ENCODE measurements at places on chromosomes 11 and 22. TPM values are rescaled to one million over a fixed set of nuclear protein-coding genes. Genes with fewer than 3 reads are reported as not detected.

The PHETA2 gene
- 0.05 TPM for total RNA-seq

DNA sequence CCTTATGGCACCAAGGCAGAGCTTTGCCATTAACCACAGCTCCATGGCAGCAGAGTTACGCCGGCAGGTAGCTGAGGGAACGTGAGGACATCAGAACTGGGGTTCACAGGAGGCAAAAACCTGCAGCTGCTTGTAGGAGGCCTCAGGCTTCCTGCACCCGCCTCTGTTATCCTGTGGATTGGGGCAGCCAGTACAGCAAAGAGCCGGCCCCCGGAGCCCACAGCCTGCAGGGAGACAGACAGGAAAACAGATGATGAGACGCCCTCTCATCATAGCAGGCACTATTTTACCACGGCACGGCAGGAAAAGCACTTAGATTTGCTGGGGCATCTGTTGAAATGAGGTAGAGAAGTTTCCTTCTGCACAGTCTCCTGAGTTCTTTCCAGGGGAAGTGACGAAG is 870.3 kb downstream of the TBC1D22A start:
- H3K36me3 ChIP-seq, result peaks cover 26% of the 10 kb centered on the region
- H3K27ac ChIP-seq, result no peak overlapping the region
- no peak for DNase-seq
- H3K4me1 ChIP-seq, result no peaks in the 10 kb centered on the region

The UPK2 gene
- not detected for total RNA-seq

The TPBGL gene
- not detected for total RNA-seq

The METTL15 gene
- total RNA-seq, result 16.0 TPM

GRCh38 chr22:17120281-17120680 is 879 bp downstream of the TMEM121B start:
- no peaks in the 10 kb centered on the region for H3K27me3 ChIP-seq
- no peaks in the 10 kb centered on the region for H3K4me1 ChIP-seq
- peak overlapping the region; percentile 74 for H3K4me3 ChIP-seq
- DNase-seq, result peak; percentile 69
- H3K36me3 ChIP-seq, result no peaks in the 10 kb centered on the region

The FXYD6 gene
- 90.1 TPM for total RNA-seq

DNA sequence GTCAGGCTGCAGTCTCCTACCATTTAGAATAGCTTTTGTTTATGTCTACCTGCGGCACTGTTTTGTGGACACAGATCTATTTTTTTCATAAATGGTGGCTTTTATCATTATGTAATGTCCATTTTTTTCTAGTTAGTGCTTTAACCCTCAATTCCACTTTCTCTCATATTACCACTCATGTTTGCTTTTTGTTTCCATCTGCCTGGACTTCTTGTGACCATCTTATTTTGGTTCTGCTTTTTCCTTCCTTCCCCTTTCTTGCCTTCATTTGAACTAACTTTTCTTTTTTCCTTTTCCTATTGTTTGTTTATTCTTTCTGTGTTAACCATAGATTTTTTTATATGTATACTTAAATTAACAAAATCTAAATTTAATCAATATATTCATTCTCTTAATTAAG is 98.5 kb upstream of the SLC22A12 start:
- no peak overlapping the region for H3K4me3 ChIP-seq
- no peak for DNase-seq
- H3K27ac ChIP-seq, result no peak overlapping the region
- no peaks in the 10 kb centered on the region for H3K4me1 ChIP-seq
- H3K36me3 ChIP-seq, result no peaks in the 10 kb centered on the region

- no peaks in the 10 kb centered on the region for H3K4me1 ChIP-seq
- no peaks in the 10 kb centered on the region for H3K36me3 ChIP-seq
- no peak overlapping the region for H3K27ac ChIP-seq
- DNase-seq, result no peak
These were observed 38.7 kb upstream of the E2F8 start for GRCh38 chr11:19279451-19279850.

- no peak overlapping the region for H3K27ac ChIP-seq
- H3K4me1 ChIP-seq, result peaks cover 15% of the 10 kb centered on the region
These were observed 21.0 kb downstream of the MAFF start for GRCh38 chr22:38222797-38223119.

GRCh38 chr11:131579932-131580387 is 209.5 kb downstream of the NTM start:
- H3K27ac ChIP-seq, result no peak overlapping the region
- no peaks in the 10 kb centered on the region for H3K27me3 ChIP-seq
- H3K4me1 ChIP-seq, result peaks cover 4% of the 10 kb centered on the region
- DNase-seq, result peak; percentile 57
- H3K4me3 ChIP-seq, result no peak overlapping the region

The PAX6 gene
- total RNA-seq, result 6.6 TPM

- no peaks in the 10 kb centered on the region for H3K4me1 ChIP-seq
- no peaks in the 10 kb centered on the region for H3K27me3 ChIP-seq
- no peak overlapping the region for H3K27ac ChIP-seq
- DNase-seq, result no peak
- H3K36me3 ChIP-seq, result no peaks in the 10 kb centered on the region
- H3K4me3 ChIP-seq, result no peak overlapping the region
These were observed 15.9 kb downstream of the KLHL22 start for GRCh38 chr22:20479612-20480196.

DNA sequence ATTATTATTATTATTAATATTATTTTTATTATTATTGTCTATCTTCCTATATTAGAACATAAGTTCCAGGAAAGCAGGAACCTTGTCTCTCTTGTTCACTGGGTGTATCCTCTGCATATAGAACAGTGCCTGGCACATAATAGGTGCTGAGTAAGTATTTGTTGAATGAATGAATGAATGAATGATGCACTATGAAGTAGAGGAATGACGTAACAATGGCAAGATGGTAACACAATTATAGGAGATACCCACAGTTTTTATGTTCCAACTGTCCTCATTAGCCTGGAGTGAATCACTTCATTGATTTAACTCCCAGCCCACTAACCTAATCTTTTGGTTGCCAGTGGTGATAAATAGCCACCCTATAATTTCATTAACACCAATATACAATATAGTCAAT is 2.1 kb downstream of the KDM4D start:
- no peaks in the 10 kb centered on the region for H3K27me3 ChIP-seq
- H3K27ac ChIP-seq, result no peak overlapping the region
- peaks cover 11% of the 10 kb centered on the region for H3K36me3 ChIP-seq
- no peaks in the 10 kb centered on the region for H3K4me1 ChIP-seq
- no peak for DNase-seq

The UBE2L3 gene
- 102 TPM for total RNA-seq

DNA sequence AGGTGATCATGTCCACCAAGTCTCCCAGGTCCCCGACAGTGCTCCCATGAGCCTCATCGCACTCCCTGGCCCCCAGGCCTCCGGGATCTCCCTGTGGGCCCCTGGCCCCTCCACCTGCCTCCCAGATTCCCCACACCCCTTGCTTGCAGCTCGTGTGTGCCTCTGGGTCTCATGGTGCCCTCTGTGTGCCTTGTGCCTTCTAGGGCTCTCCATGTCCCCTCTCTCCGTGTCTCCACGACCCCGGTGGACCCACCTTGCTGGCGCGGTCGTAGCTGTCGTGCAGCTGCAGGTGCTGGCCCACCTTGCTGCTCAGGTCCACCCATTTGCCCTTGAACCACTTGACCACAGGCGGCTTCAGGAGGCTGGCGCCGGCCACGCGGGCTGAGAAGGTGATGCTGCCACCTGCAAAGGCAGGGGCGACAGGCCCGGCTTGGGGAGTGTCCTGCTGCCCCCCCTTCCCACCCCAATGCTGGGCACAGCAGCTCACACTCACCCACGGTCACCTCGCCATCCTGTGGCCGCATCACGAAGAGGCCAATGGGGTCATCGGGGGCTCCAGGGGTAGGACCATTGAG is 2.9 kb downstream of the MYBPC3 start:
- DNase-seq, result peak; percentile 3
- no peak overlapping the region for H3K4me3 ChIP-seq
- H3K27ac ChIP-seq, result no peak overlapping the region
- H3K4me1 ChIP-seq, result 0 out of 2 replicates have a peak, but pooled peaks cover 2% of the 10 kb centered on the region
- peaks cover 24% of the 10 kb centered on the region for H3K27me3 ChIP-seq
- no peaks in the 10 kb centered on the region for H3K36me3 ChIP-seq

- H3K27me3 ChIP-seq, result no peaks in the 10 kb centered on the region
- peaks cover 11% of the 10 kb centered on the region for H3K4me1 ChIP-seq
- H3K27ac ChIP-seq, result no peak overlapping the region
- no peak for DNase-seq
These were observed 607 bp downstream of the DMC1 start for GRCh38 chr22:38569181-38569971.

The LRRC74B gene
- not detected for total RNA-seq

DNA sequence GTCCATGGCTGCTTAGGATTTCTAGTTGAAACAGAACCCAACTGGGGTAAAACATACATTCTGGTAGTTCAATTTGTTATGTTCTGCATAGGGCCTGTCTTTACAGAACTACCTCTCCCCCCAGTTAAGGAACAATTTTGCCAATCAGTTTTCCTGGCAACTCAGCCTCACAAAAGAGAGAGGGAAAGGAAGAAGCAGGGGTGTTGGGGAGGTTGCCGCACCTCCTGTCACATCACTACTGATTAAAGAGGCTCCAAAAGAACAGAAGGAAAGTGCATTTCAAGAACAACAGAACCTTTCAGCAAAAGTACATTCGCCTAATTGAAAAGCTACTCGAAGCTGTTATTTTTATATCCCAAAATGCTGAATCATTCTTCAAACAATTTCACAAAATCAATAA is 217.6 kb downstream of the CADM1 start:
- H3K27me3 ChIP-seq, result no peaks in the 10 kb centered on the region
- no peak for DNase-seq

DNA sequence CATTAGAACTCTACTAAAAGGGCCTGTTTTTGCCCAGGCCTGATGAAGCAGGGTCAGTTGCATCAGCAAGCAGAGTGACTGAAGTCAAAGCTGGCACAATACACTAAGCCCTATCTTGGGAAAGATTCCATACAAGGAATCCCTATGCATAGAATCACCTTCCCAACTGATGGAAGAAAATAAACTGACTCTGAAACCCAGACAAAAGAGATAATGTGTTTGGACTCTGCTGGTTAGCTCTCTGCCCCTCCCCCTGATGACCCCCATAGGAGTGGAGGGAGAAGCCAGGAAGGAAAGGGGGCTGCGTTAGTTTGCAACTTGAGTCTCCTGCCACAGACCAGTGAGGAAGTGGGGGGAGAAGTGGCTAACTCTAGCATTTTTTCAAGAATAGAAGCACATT is 32.9 kb downstream of the GALNT18 start:
- no peaks in the 10 kb centered on the region for H3K36me3 ChIP-seq
- H3K4me1 ChIP-seq, result no peaks in the 10 kb centered on the region
- no peak overlapping the region for H3K4me3 ChIP-seq
- no peak overlapping the region for H3K27ac ChIP-seq
- H3K27me3 ChIP-seq, result no peaks in the 10 kb centered on the region

The BCO2 gene
- total RNA-seq, result 0.10 TPM

The TEX54 gene
- total RNA-seq, result not detected

- H3K36me3 ChIP-seq, result no peaks in the 10 kb centered on the region
- no peak overlapping the region for H3K27ac ChIP-seq
- peak; percentile 39 for DNase-seq
These were observed 62.8 kb downstream of the BCR start for GRCh38 chr22:23243006-23243573.

GRCh38 chr22:27718186-27719035 is 83.1 kb downstream of the MN1 start:
- no peak overlapping the region for H3K27ac ChIP-seq
- H3K4me3 ChIP-seq, result peak overlapping the region; percentile 31
- H3K4me1 ChIP-seq, result peaks cover 23% of the 10 kb centered on the region
- DNase-seq, result peak; percentile 70
- H3K27me3 ChIP-seq, result no peaks in the 10 kb centered on the region
- H3K36me3 ChIP-seq, result no peaks in the 10 kb centered on the region

DNA sequence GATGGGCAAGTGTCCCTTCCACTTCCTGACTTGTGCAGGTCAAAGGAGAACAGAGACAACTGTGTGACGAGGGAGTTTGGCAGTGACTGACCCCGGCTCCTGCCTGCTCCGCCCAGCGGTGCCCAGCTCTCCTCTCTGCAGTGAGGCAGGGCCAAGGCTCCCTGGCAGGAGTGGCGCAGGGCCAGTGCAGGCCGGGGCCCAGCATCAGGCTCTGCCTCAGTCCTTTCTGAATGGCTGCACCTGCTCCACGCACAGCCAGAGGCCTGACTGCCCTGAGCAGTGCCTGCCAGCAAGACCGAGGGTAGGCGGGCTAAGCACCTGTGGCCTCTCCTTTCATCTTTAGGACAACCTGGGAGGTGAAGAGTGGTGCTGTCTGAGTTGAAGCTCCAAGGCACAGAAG is 54.2 kb downstream of the WT1 start:
- no peak overlapping the region for H3K27ac ChIP-seq
- no peaks in the 10 kb centered on the region for H3K36me3 ChIP-seq
- H3K4me3 ChIP-seq, result no peak overlapping the region
- no peaks in the 10 kb centered on the region for H3K4me1 ChIP-seq
- DNase-seq, result no peak

- DNase-seq, result no peak
- H3K4me1 ChIP-seq, result no peaks in the 10 kb centered on the region
- no peaks in the 10 kb centered on the region for H3K27me3 ChIP-seq
- H3K36me3 ChIP-seq, result no peaks in the 10 kb centered on the region
- H3K27ac ChIP-seq, result no peak overlapping the region
- no peak overlapping the region for H3K4me3 ChIP-seq
These were observed 130.0 kb downstream of the WNT7B start for GRCh38 chr22:45846952-45847351.

GRCh38 chr11:26715133-26715532 is 6.7 kb downstream of the SLC5A12 start:
- no peak overlapping the region for H3K27ac ChIP-seq
- no peaks in the 10 kb centered on the region for H3K27me3 ChIP-seq
- H3K4me3 ChIP-seq, result no peak overlapping the region
- peak; percentile 9 for DNase-seq

The TRIM51 gene
- total RNA-seq, result not detected

- no peak for DNase-seq
- H3K27ac ChIP-seq, result no peak overlapping the region
- no peak overlapping the region for H3K4me3 ChIP-seq
These were observed 551 bp downstream of the AGBL2 start for GRCh38 chr11:47714554-47715081.

The SCGB1A1 gene
- not detected for total RNA-seq

GRCh38 chr22:36776722-36777121 is 803 bp upstream of the IFT27 start:
- no peak overlapping the region for H3K27ac ChIP-seq
- H3K27me3 ChIP-seq, result 0 out of 2 replicates have a peak, but pooled peaks cover 3% of the 10 kb centered on the region

GRCh38 chr11:61950035-61950547 is at the start of gene BEST1:
Gene BEST1, plus strand, starts transcription at chr11:61950351. Its CDS starts 1,456 bp downstream, at chr11:61951807.
- no peaks in the 10 kb centered on the region for H3K4me1 ChIP-seq
- H3K36me3 ChIP-seq, result no peaks in the 10 kb centered on the region
- H3K27ac ChIP-seq, result no peak within 1 kb of the TSS
- H3K4me3 ChIP-seq, result no peak within 1 kb of the TSS
- H3K27me3 ChIP-seq, result no peaks in the 10 kb centered on the region
- no peak for DNase-seq

- no peak overlapping the region for H3K4me3 ChIP-seq
- DNase-seq, result no peak
- peaks cover 77% of the 10 kb centered on the region for H3K36me3 ChIP-seq
- no peaks in the 10 kb centered on the region for H3K4me1 ChIP-seq
- H3K27me3 ChIP-seq, result no peaks in the 10 kb centered on the region
These were observed 36.7 kb downstream of the DRG1 start for GRCh38 chr22:31436132-31436531.

- no peak overlapping the region for H3K4me3 ChIP-seq
- DNase-seq, result no peak
- no peaks in the 10 kb centered on the region for H3K27me3 ChIP-seq
- no peaks in the 10 kb centered on the region for H3K4me1 ChIP-seq
- no peak overlapping the region for H3K27ac ChIP-seq
- H3K36me3 ChIP-seq, result no peaks in the 10 kb centered on the region
These were observed 2.6 kb downstream of the CYTH4 start for GRCh38 chr22:37284805-37285355.

- no peaks in the 10 kb centered on the region for H3K36me3 ChIP-seq
- peak; percentile 42 for DNase-seq
- no peak overlapping the region for H3K4me3 ChIP-seq
- peak overlapping the region; percentile 75 for H3K27ac ChIP-seq
These were observed 27.7 kb downstream of the OR6Q1 start for GRCh38 chr11:58058276-58059006.

Data from SJCRH30 (cell line).